ENCODE measurements at places on chromosomes 12 and 14.

- no peak for DNase-seq
Measured at GRCh38 chr14:95023115-95023514, 134.2 kb downstream of the DICER1 start.

- DNase-seq = no peak
Measured at GRCh38 chr14:103016071-103016470, 41.3 kb downstream of the CDC42BPB start.

DNA sequence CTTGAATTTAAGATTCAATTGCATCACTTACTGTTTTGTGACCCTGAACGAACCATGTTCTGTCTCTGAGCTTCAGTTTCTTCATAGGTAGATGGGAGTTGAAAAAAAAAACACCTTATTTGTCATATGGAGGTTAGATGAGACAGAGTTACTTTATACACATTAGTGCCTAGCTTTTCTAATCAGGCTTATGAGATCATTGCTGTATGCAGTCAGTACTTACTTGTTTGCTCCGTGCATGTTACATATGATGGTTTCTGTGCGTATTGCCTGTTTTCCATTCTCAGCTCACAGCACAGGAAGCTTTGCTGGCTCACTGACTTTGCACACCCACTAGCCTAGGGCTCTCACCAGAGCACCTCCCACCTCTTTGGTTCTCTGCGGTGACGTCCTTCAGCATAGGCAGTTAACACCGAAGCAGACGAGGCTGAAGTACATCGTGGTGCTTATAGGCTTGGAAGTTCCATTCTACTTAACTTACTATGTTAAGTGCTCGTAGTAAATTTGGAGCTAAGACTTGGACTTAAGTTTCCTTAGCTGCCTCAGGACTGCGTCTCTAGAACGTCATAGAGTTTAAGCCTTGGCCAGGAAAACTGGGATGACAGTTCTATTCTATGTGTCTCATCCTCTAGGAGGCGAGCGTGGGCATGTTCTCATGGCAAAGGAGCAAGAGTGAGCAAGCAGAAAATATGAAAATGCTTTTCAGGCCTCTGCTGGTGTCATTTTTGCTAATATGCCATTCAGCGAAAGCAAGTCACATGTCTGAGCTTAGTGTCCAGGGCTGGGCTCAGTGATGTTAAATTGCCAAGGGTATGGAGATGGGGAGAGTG lies 57.3 kb downstream of the NRXN3 start:
- no peak for DNase-seq

DNA sequence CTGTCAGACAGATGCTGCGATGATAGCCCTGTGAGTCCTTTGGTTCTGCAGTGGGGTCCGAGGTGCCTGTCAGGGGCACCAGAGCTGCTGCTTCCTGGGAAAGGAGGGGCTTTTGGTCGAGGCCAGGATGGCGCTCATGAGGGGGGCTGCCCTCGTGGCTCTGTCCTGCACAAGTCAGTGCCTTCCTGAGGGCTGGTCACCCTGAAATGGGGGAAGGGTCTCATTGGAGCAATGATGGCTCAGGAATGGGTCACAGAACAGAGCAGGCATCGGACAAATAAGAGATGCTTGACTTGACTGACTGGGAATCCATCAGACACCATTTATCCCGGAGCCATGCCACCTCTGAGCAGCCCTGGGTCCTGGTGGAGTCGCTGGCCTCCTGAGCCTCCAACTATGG lies 121.9 kb downstream of the ADGRD1 start:
- peak; percentile 45 for DNase-seq

- DNase-seq = peak; percentile 75
Measured at GRCh38 chr12:15532364-15532977, 210.2 kb downstream of the PTPRO start.

GRCh38 chr12:2317772-2318171 lies 265.0 kb downstream of the CACNA1C start:
- no peak for DNase-seq

- DNase-seq = peak; percentile 81
Measured at GRCh38 chr12:113154351-113154973, 4.9 kb downstream of the CFAP73 start.

DNA sequence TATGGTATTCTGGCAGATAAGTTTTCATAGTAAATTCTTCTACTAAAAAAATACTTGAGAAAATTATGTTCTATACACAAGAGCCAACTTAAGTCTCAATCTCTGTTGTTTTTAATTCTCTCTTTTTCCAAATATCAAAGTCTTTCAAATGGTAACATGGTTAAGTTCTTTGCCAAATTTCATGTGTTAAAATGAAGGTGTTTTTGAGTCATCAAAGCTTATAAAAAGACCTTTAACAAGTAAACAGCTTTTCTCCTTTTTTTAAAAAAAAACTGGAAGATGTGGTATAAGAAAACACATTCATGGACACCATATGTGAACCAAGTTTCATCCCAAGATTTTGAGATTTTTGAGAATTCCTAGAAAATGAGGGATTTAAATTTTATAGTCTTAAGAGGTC lies 111.3 kb downstream of the FOXG1 start:
- no peak for DNase-seq

GRCh38 chr12:57712701-57713100 lies 18.8 kb downstream of the OS9 start:
- DNase-seq = no peak

- no peak for DNase-seq
Measured at GRCh38 chr14:23620177-23620702, 15.9 kb upstream of the DHRS2 start.

GRCh38 chr12:47808574-47809365 lies 10.9 kb downstream of the HDAC7 start:
- no peak for DNase-seq

DNA sequence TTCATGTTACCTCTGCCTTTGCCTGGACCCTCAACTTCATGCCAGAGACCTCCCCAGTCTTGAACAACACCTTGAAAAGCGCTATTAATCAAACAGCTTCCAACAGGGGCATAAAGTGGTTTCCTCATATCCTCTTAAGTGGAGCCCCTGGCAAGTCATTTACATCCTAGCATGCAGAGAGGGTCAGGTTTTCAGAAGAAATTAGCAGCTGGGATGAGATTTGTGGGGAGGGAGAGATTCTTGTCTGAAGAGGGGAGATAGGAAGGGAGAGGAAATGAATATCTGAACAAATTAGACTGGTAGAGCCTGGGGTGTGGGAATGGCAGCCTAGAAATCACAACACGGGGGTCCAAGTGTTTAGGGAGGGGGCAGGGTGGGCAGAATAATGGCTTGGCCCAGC lies 45.6 kb downstream of the CALM1 start:
- DNase-seq = no peak

- no peak for DNase-seq
Measured at GRCh38 chr14:102486513-102487203, 22.9 kb downstream of the ANKRD9 start.

DNA sequence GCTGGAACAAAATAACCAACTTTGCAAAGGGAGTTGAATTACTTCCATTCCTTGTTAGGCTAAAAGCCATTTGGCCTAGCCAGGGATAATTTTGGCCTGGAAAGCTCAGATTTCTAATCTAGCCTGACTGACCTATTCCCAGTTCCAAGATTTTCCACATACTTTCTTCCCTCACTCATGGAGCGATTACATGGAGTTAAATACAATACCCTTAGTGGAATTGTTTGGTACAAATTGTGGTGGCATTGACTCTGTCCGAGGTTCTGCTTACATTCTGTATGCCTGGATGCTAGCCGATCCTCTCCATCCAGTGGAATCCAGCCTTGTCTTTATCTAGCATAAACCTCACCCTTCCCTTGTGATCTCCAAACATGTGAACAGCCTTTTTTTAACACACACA lies 965.1 kb downstream of the DIO2 start:
- no peak for DNase-seq

GRCh38 chr12:39958377-39958776 lies 147.5 kb downstream of the SLC2A13 start:
- DNase-seq = no peak

DNA sequence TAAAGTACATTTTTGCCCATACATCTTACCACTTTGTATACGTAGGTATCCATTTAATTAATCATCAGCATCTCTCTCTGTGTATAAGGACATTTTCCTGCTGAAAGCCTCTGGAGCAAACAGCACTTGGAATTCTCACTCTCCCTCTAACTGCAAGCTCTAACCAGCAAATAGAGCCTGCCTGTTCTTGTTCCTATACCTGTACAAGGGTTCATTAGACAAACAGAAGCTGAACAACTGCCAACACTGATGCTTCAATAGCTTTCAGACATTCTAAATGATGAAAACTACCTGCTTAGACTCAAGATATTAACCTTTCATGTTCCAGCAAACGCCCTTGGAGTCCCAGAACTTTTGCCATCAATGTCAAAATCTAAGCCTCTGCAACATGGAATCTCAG lies 98.0 kb downstream of the KCNH5 start:
- no peak for DNase-seq

GRCh38 chr12:113253532-113254285 lies 32.4 kb downstream of the TPCN1 start:
- no peak for DNase-seq

DNA sequence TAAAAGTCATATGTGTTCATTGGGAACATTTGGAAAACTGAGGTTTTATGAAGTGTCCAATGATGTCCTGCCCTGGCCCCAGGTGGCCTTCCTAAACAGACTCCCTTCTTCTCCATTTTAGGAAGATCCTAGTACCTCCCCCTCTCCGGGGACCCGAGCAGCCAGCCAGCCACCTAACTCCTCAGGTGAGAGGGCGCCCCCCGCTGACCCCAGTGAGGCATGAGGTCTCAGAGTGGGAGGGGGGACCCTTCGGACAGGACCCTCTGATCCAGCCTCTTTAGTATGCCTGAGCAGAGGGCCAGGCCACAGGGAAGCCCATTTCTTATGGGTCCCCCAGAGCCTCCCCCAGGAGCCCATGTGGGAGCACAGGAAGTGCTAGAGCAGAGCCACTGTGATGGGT lies 23.7 kb downstream of the DEGS2 start:
- no peak for DNase-seq

DNA sequence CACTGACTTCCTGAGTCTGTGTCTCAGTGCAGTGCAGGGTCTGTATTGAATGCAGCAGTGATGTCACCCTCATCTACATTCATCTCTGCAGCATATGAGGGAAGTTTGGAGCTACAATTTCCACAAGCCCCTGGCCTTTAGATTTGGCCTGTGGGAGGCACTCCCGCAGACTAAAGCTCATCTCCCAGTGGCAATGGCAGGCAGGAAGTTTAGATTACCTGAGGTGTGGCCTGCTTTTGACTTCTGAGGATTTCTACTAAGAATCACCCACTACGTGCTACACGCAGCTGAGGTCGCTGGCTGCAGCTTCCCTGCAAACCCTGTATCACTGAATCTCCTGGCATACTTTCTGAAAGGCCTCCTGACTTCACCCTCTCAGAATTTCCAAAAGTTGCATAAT lies 202.2 kb upstream of the PRKD1 start:
- DNase-seq = peak; percentile 52

GRCh38 chr12:95459310-95459709 lies 14.6 kb upstream of the METAP2 start:
- no peak for DNase-seq

DNA sequence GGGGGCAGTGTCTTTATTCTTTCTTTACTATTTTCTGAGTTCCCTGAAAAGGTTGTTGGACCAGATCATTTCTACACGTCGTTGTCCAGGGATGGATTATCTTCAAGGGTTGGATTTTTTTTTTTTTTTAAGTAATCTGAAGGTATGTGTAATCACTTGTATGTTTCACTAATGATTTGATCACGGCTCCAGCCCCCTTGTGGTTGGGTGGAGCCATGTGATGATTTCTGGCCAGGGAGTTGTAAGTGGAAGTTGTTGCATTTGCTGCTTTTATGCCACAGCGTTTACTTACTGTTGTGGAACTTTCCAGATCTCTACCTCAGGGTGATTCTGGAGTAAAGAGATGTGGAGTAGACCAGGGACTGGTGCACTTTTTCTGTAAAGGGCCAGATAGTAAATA lies 390.3 kb downstream of the AACS start:
- DNase-seq = no peak

- DNase-seq = no peak
Measured at GRCh38 chr12:121943926-121944325, 25.5 kb downstream of the CFAP251 start.

- DNase-seq = no peak
Measured at GRCh38 chr12:57157588-57158173, 10.3 kb upstream of the LRP1-AS start.

DNA sequence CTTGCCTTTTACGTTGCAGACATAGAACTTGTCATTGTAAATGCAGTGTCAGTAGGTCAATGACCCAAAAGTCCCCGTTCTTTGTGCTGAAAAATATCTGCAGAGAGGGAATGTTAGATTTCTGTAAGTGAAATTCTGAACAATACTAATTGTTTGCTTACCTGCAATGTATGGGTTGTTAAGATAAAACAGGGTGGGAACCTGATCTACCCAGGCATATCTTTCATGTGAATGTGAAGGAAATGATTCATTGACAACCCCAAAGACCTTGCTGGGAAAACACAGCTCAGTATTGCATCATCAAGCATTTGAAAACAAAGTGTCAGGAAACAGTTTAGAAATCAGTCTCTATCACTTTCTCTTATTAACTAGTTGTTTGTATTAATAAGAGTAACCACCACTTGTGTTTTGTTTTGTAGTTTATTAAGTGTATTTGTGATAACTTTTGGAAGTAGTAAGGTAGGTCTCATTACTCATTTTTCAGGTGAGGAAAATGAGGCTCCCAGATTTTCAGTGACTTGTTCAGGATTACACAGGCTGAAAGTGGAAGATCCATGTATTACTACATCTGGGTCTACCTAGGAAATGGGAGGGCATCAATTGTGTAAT lies 57.9 kb upstream of the SLC38A2 start:
- DNase-seq = no peak

GRCh38 chr14:55702511-55702910 lies 122.5 kb downstream of the KTN1 start:
- no peak for DNase-seq

DNA sequence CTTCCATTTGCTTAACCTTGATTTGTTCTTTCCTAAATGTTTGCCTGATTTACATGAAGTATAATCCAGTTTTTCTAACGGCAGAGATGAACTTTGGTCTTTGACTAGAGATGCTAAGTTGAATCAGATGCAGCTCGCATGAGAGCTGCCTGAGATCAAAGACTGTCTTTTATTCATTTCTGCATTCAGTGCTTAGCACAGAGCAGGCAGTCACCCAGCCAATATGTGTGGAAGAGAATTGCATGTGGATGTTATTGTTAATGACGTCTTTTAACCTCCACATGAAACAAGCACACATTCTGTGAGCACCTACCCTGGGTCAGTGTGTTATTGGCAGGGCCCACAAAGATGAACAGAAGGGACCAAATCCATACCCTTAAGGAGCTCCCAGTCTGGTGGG lies 99.2 kb downstream of the SLC5A8 start:
- no peak for DNase-seq

GRCh38 chr12:130422676-130423075 lies 85.0 kb downstream of the PIWIL1 start:
- DNase-seq = no peak

- peak; percentile 86 for DNase-seq
Measured at GRCh38 chr12:113591480-113591974, 119.9 kb upstream of the LHX5 start.

DNA sequence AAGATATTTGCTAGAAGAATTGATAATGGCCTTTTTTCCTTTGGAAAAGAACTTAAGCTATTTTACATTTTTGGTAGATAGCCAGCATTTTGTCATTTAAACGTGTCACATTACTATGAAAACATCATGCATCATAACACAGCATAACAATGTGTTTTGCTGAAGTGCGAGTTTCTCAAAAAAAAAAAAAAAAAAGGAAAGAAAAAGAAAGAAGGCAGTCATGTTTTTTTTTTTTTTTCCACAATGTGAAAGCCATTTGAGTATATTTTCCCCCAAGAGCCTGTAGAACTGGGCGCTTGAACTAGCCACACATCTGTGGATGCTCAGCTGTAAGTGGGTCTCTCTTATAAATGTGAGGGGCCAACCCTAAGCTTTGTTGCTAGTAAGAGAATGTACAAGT lies 300.1 kb downstream of the AKAP6 start:
- DNase-seq = no peak

All from islet precursor cell (in vitro differentiated cells).